ENCODE measurements at places on chromosomes 7 and 10.

DNA sequence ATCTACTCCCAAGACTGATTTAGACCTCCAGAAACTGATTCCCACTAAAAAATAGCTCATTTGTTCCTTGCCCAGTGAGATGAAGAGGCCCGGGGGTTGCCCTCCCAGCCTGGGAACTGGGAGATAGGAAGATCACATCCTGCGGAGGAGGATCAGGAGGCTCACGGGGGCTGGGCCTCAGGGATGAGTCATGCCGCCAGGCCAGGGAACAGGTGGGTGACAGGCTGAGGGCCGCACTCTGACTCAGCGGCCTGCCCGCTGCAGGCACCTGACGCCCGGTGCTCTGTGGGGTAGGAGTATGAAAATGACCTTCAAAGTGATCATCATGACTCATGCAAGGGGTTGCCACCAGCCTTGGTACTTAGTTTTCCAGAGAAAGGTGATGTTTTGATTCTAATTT is 104.5 kb upstream of the ZPBP start:
- DNase-seq = peak; percentile 28

- DNase-seq = no peak
Measured at GRCh38 chr10:35573796-35574195, 31.3 kb upstream of the GJD4 start.

- DNase-seq = no peak
Measured at GRCh38 chr10:75021379-75022249, 89.8 kb upstream of the SAMD8 start.

- DNase-seq = no peak
Measured at GRCh38 chr7:115754226-115754625, 276.3 kb downstream of the TFEC start.

DNA sequence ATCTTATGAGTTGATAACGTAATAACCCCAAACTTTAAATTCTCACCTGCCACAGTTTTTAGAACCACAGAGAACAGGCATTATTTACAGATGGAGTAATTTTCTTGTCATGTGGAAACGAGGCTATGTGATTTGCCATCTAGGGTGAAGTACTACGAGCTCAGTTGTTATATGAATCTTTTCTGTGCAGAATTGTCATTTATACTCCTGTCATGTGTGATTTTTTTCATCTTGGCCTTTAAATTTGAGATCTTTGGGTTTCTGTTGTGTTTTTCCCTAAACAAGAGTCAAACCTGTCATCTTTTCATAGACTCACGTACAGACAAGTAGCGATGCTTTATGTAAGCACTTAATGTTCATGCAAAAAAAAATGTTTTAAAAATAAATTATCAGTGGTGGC is 153.7 kb upstream of the TAC1 start:
- no peak for DNase-seq

GRCh38 chr7:94643771-94644545 is 12.0 kb downstream of the SGCE start:
- no peak for DNase-seq

GRCh38 chr7:157599491-157599890 is 262.7 kb downstream of the DNAJB6 start:
- no peak for DNase-seq

DNA sequence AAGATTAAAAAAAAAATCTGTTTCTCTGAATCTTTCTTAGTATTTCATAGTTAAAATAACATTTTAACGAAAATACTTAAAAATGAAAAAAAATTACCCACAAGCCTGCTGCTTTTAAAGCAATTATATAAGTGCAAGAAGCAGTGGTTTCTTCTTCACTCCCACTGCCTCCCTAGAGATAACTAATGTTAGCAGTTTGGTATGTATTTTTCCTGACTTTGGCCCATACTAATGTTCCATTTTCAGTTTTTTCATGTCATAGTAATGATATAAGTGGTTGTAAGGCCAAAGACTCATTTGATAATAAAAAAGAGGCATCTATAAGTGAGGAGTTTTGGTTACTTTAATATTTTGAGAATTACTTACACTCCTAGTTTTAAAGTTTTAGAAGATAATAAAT is 24.3 kb upstream of the LAMB1 start:
- no peak for DNase-seq

GRCh38 chr7:25706764-25707163 is 445.2 kb upstream of the NFE2L3 start:
- no peak for DNase-seq

DNA sequence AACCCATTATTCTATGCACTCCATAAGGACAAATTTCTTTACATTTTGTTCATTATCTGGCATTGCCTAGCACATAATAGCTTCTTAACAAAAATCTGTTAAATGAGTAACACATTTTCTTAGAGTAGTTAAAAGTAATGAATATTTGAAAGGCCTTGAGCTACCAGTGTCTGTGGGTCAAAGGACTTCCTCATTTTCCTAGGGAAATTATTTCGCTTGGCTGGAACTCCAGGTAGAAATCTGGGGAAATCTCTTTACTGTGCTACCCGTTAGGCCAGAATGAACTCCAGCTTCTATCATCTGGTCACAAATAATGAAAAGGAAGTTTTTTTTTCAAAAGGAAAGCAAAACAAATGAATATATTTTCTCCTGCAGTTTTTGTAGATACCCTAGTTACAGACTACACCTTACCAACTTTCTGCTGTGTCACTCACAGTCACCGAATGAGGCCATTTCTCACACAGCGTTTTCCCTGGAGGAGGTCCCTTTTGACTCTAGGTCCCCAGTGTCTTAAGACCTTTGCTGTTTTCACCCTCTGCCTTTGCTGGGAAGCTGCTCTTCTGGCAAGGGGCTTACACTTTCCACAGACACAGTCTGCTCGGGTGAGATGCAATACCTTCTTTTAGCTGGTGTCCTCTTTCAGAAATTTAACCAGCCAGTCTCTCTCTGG is 1.6 kb downstream of the SAMD9L start:
- DNase-seq = no peak

- no peak for DNase-seq
Measured at GRCh38 chr7:152520861-152521302, 85.1 kb upstream of the KMT2C start.

Measured in activated CD4-positive, CD25-positive, alpha-beta regulatory T cell treated with anti-CD3 and anti-CD28 coated beads, Interleukin-2, amount 50 U/mL, for 16 hours (primary cell).